ENCODE measurements at places on chromosomes 5 and 9. TPM values are rescaled to one million over a fixed set of nuclear protein-coding genes. Genes with fewer than 3 reads are reported as not detected.

CENPK gene
- 33.3 TPM for total RNA-seq

CDX1 gene
- not detected for total RNA-seq

PCDHA4 gene
- total RNA-seq, result not detected

SAXO1 gene
- not detected for total RNA-seq

CCL27 gene
- 0.95 TPM for total RNA-seq

GRM6 gene
- not detected for total RNA-seq

PDE6A gene
- not detected for total RNA-seq

MEIKIN gene
- total RNA-seq, result not detected

ACOT12 gene
- total RNA-seq, result not detected
